Spinal cord (tissue), 10 donors: ENCODE measurements at places on chromosomes 16 and 17.

DNA sequence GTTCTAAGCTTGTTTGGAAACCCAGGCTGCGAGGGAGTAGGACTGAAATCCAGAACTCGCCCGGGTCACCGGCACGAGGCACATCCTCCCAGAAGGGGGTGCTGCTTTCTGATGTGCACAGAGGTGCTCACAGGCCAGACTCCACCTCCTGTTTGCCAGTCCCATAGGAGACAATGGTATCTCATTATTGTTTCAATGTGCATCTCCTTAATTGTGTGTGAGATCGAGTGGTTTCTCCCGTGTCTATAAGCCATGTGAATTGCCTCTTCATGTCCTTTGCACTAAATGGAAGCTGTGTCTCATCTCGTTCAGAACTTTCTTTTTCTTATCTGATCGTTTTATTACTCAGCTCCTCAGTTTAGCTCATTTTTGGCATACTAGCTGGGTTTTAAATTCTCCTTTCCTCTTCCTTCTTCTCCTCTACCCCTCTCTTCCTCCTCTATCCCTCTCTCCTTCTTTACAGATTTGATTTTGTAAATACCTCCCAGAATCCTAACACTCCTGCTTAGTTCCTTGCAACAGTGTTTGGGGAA is 32.1 kb upstream of the PRKCB start:
- peak; percentile 65 for DNase-seq

GRCh38 chr17:81368161-81369022 is 26.9 kb upstream of the BAHCC1 start:
- DNase-seq: no peak

GRCh38 chr17:14748036-14748710 is 447.3 kb downstream of the HS3ST3B1 start:
- no peak for DNase-seq

GRCh38 chr17:31248986-31249834 is 47.8 kb downstream of the OMG start:
- DNase-seq: no peak

DNA sequence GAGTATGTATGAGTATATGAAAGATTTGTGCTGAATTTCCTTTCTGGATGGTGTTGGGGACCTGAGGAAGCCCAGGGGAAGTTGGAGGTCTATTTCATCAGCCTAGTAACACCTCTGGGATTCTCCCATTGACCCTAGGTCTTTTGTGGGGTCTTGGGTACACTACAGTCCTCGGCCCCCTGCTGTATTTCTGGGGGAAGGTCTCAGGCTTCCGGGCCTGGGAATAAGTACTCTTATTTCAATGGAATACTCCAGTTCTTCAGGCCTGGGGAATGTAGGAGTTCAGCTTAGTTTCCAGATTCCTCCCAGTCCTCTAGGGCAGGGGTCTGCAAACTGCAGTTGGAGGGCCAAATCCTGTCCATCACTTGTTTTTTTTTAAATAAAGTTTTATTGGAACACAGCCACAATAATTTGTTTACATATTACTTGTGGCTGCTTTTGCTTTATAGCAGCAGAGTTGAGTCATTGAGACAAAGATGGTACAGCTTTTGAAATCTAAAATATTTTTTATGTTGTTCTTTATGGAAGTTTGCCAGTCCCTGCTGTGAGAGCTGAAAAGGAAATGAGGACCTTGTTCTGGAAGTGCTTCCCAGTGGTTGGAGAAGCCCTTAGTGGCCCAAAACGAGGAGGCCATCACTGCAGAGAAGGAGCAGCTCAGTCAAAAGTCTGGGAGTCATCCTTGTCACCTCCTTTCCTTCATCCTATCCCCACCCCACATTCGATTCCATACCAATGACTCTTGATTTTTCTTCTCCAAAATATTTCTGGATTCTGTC is 142.5 kb upstream of the HS3ST2 start:
- DNase-seq: no peak

DNA sequence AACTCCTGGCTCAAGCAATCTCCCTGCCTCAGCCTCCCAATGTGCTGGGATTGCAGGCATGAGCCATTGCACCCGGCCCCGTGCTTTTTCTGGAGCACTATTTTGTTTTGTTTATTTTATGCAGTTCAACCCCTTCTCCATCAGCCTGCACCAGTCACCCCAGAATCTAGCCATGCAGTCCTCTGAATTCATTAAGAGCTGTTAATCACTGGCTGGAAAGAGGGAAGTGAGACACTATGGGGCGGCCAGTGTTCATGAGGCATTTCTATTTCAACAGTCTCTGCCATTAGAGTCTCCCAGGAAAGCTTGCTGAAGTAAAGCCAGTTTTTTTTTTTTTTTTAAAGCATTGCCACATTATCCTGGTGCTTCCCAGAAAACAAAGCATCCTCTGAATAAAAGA is 1.7 kb downstream of the VWA3A start:
- DNase-seq: no peak

DNA sequence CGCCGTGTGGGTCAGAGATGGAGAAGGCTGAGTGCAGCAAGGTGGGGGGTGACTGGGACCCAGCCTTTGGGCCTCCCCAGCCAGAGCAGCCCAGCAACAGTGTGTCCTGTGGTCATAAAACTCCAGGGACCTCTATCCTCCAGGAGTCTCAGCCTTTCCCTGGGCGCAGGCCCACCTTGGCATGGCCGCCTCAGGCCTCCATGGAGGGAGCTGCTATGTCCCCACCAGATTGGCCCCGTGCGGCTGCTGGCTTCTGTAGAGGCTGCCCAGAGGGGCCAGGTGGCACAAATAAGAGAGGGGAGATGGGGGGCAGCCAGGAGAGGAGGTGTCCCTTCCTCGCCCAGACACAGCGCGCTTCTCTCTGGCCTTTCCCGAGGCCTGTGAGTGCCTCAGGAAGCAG is 2.6 kb upstream of the SYNGR3 start:
- DNase-seq: no peak

GRCh38 chr16:51818342-51818944 is 667.4 kb upstream of the SALL1 start:
- DNase-seq: peak; percentile 14

GRCh38 chr16:57525761-57526160 is 10.6 kb downstream of the CCDC102A start:
- no peak for DNase-seq

DNA sequence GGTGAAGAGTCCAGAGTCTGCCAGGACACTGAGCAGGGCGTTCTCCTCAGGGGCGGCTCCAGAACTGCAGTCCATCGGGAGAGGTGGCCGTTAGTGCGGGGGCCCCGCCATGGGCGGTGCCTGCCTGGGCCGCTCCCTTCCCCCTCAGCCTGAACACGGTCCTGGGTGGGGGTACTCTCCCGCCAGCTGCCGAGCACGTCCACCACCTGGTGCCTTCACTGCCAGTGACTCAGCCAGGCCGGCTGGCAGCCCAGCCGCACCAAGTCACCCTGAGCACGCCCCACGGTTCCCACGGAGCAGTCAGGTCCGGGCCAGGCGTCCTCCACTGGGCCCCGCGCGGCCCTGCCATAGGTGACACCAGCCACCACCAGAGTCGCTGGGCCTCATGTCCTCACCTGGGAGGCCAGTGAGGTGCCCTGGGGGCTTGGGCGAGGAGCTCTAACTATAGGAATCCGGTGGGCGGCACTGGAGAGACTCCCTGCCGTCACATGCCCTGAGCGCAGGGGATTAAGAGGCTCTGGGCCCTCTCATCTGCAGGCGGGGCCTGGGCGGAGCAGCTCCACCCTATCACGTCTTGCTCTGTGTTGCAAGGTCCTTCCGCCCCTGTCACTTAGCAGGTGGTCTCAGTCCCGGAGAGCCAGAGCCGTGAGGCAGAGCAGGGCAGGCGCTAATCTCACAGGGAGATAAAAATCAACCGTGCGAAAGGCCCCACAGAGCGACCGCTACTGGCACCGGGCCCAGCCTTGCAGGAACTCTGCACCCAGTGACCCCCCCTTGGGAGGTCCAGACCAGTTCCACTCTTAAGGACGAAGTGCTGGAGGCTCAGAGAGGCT is 14.3 kb downstream of the PIEZO1 start:
- no peak for DNase-seq

- DNase-seq: peak; percentile 86
These were observed at the start of gene PNMT for GRCh38 chr17:39667945-39668924. TSS of gene PNMT (plus strand) at chr17:39668453. CDS start at chr17:39668476, 23 bp downstream.

GRCh38 chr16:68296291-68296690 is 14.5 kb downstream of the SLC7A6OS start:
- no peak for DNase-seq

DNA sequence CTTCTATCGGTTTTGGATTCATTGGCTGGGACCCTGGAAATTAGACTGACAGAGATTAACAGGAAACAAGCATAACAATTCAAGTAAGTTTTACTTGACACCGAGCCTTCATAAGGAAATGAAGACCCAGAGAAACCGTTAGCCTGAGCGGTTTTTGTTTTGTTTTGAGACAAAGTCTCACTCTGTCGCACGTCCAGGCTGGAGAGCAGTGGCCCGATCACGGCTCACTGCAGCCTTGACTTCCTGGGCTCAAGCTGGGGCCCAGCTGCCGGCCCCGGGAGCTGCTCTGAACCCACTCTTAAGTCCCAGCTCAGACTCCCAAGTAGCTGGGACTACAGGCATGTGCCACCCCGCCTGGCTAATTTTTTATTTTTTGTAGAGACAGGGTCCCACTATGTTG is 321.3 kb downstream of the SEC14L1 start:
- DNase-seq: no peak

GRCh38 chr17:49728425-49728824 is 20.7 kb upstream of the SLC35B1 start:
- DNase-seq: no peak

- peak; percentile 95 for DNase-seq
These were observed 3.0 kb upstream of the DLX3 start for GRCh38 chr17:49997773-49998703.

DNA sequence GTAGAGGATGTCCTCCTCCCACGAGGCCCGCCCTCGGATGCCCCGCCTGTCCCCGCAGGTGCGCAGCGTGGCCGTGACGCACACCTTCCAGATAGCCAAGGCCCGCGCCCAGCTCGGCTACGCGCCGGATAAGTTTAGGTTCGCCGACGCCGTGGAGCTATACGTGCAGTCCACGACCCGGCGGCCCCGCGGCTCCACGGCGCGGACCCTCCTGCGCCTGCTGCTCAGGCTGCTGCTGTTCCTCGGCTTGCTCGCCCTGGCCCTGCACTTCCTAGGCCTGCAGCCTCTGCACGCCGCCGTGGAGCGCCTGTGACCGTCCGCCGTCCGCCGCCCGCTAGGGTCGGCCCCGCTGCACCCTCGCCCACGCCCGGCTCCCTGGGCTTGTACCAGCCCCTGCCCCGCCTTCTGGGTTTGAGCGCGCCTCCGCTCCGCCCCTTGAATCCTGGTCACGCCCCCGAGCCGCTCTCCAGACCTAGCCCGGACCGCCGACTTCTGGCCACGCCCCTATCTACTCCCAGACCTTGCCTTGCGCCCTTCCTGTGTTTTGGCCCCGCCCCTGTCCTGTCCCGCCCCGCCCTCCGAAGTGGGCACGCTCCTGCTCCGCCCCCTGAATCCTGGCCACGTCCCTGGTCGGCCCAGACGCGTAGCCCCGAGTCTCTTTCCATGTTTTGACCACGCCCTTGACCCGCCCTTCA is 15.8 kb upstream of the EEF2K start:
- DNase-seq: peak; percentile 100

GRCh38 chr16:9898124-9898523 is 284.1 kb downstream of the GRIN2A start:
- no peak for DNase-seq
